Astrocyte (in vitro differentiated cells and primary cell): ENCODE measurements at places on chromosomes 4 and X. TPM values are rescaled to one million over a fixed set of nuclear protein-coding genes. Genes with fewer than 3 reads are reported as not detected.

DNA sequence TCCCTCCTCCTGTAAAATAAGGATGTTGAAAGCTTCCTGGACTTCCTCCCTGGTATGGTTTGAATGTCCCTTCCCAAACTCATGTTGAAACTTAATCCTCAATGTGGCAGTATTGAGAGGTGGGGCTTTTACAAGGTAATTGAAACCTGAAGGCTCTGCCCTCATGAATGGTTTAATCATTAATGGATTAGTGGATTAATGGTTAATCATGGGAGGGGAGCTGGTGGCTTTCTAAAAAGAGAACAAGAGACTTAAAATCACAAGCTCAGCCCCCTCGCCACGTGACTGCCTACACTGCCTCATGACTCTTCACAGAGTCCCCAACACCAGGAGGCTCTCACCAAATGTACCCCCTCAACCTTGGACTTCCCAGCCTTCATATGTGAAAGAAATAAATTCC, 124.6 kb upstream of the ANXA3 start:
- H3K27ac ChIP-seq: no peak overlapping the region
- no peak overlapping the region for H3K4me3 ChIP-seq
- no peaks in the 10 kb centered on the region for H3K36me3 ChIP-seq
- no peaks in the 10 kb centered on the region for H3K4me1 ChIP-seq
- DNase-seq: no peak

DNA sequence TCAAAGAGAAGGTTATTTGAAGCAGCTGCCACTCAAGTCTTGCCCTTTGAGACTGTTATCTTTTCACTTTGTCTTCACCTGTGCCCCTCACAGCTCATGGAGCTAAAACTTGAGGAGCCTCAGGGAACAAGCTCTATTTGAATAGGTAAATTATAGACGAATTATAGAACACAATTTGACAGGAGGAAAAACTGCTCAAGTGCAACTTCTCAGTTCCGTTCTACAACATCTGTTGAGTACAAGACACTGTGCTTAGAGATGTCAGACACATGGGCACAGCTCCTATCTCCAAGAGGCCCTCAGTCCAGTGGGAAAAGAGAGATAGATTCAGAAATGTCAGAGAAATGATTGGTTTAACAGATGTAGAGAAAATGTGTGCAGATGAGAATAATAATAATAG, 5.1 kb downstream of the PPP1R2C start:
- H3K27me3 ChIP-seq: no peaks in the 10 kb centered on the region
- H3K4me1 ChIP-seq: no peaks in the 10 kb centered on the region
- no peaks in the 10 kb centered on the region for H3K36me3 ChIP-seq
- DNase-seq: no peak

DNA sequence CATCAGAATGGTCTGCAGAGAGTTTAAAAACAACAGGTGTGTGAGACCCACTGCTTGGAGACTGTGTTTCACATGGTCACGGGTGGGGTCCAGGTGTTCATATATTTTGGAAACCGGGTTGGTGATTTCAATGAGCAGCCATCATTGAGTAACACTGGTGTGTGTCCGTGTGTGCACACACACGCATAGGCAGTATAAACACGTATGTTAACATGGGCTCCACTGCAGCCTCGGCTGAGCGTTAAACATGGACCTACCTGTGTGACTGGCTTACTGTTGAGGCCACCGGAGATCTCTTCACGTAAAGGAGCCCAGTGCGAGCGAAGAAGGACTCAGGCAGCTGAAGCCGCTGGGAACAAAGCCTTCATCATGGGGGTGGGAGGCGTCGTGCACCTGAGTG, 56.9 kb upstream of the TLR3 start:
- H3K27me3 ChIP-seq: peaks cover 1% of the 10 kb centered on the region
- H3K4me1 ChIP-seq: no peaks in the 10 kb centered on the region
- H3K27ac ChIP-seq: no peak overlapping the region
- no peaks in the 10 kb centered on the region for H3K36me3 ChIP-seq

GRCh38 chr4:155489271-155489670, 112.5 kb upstream of the MAP9 start:
- H3K27ac ChIP-seq: no peak overlapping the region
- H3K36me3 ChIP-seq: no peaks in the 10 kb centered on the region
- no peaks in the 10 kb centered on the region for H3K4me1 ChIP-seq

GRCh38 chr4:138192113-138192512, 50.0 kb downstream of the SLC7A11 start:
- DNase-seq: peak; percentile 44
- no peaks in the 10 kb centered on the region for H3K36me3 ChIP-seq
- no peak overlapping the region for H3K4me3 ChIP-seq
- no peaks in the 10 kb centered on the region for H3K27me3 ChIP-seq
- H3K27ac ChIP-seq: no peak overlapping the region

DNA sequence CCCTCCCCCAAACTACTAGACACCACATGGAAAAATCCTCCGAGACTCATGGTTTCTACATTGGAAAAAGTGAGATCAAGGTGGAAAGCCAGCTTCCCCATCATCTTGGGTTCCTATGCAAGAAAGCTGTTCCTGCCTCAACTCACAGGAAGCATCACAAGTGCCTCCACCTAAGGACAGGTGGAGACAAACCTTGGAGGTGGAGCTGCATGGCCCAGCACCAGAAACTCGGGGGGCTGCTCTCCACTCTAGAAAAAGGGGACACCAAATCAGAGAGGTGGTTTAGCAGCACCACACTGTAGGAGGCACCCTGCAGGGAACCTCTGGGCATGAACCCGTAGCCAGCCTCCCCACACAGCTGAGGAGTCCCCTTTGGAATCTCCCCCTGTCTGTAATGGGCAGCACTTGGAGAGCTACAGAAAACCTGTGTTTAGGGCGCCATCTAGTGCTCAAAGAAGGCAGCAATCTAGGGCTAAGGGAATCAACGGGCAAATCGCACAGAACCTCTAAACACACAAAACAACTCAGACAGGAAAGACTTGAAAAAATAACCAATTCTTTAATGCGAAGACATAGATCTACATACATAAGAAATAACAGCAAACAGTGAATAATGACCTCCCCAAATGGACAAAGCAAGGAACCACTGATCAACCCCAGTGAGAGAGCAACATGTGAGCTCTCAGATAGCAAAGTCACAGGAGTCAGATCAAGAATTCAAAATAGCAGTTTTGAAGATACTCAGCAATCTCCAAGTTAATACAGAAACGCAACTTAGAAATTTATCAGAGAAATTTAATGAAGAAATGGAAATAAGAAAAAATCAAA, 37.0 kb upstream of the ZBTB33 start:
- H3K4me1 ChIP-seq: no peaks in the 10 kb centered on the region
- no peaks in the 10 kb centered on the region for H3K36me3 ChIP-seq
- no peak overlapping the region for H3K27ac ChIP-seq
- H3K4me3 ChIP-seq: no peak overlapping the region
- peak; percentile 15 for DNase-seq

DNA sequence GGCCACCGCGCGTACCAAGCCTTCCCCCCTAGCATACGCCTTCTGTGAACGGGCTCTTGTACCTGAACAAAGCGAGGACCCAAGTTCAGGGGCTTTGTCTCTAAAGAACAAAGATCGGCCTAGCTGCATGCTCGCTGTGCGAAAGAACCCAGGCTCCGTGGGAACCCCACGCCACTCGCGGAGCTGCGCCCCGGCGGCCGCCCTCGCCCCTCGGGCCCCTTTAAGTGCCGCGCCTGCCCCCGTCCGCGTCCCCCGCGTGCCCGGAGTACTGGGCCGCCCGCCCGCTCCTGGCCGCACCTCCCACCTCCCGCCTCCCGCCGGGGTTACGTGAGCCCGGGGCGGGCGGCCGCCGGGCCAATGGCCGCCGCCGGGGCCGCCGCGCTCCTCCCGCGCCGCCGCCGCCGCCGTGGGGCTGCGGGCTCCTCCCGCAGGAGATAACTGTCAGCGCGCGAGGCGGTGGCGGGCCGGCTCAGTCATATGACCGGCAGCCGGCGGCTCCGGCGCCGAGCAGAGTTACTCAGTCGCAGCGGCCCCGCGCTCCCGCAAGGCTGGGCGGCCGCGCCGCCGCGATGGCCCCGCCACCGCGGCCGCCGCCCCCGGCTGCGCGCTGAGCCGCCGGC, at the start of gene FNIP2:
FNIP2 (plus strand) TSS at position 472 of the 620 bp plus-strand sequence. CDS start 187 bp downstream, outside the sequence.
- H3K27me3 ChIP-seq: no peaks in the 10 kb centered on the region
- H3K36me3 ChIP-seq: no peaks in the 10 kb centered on the region
- peaks cover 12% of the 10 kb centered on the region for H3K4me1 ChIP-seq
- H3K4me3 ChIP-seq: peak within 1 kb of the TSS; percentile 74

- H3K4me3 ChIP-seq: no peak overlapping the region
- no peaks in the 10 kb centered on the region for H3K36me3 ChIP-seq
- no peak overlapping the region for H3K27ac ChIP-seq
- no peaks in the 10 kb centered on the region for H3K4me1 ChIP-seq
- no peaks in the 10 kb centered on the region for H3K27me3 ChIP-seq
Measured at GRCh38 chr4:112418092-112418491, 97.9 kb downstream of the NEUROG2 start.

- H3K36me3 ChIP-seq: no peaks in the 10 kb centered on the region
- DNase-seq: peak; percentile 18
- no peak overlapping the region for H3K27ac ChIP-seq
- H3K27me3 ChIP-seq: no peaks in the 10 kb centered on the region
- H3K4me3 ChIP-seq: no peak overlapping the region
Measured at GRCh38 chr4:156109943-156110900, 156.6 kb upstream of the CTSO start.

DNA sequence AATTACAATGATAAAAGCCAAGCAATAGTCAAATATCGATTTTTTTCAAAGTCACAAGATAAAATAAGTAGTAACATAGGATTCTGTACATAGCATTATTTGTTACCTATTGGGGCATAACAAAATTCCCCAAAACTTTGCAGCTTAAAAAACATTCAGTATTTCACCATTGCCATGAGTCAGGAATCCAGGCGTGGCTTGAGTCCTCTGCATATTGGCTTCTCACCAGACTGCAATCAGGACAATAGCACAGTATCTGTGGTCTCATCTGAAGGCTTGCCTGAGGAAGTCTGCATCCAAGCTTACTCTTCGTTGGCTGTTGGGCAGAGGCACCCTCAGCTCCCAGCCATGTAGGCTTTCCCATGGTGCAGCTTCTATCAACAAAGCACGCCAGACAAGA, 6.2 kb upstream of the CTBP1 start:
- no peaks in the 10 kb centered on the region for H3K36me3 ChIP-seq
- H3K4me1 ChIP-seq: peaks cover under 1% of the 10 kb centered on the region
- no peaks in the 10 kb centered on the region for H3K27me3 ChIP-seq
- no peak overlapping the region for H3K4me3 ChIP-seq

- no peak overlapping the region for H3K4me3 ChIP-seq
- H3K36me3 ChIP-seq: no peaks in the 10 kb centered on the region
- no peak overlapping the region for H3K27ac ChIP-seq
- H3K27me3 ChIP-seq: no peaks in the 10 kb centered on the region
Measured at GRCh38 chrX:10112510-10112909, 44.3 kb upstream of the CLCN4 start.

DNA sequence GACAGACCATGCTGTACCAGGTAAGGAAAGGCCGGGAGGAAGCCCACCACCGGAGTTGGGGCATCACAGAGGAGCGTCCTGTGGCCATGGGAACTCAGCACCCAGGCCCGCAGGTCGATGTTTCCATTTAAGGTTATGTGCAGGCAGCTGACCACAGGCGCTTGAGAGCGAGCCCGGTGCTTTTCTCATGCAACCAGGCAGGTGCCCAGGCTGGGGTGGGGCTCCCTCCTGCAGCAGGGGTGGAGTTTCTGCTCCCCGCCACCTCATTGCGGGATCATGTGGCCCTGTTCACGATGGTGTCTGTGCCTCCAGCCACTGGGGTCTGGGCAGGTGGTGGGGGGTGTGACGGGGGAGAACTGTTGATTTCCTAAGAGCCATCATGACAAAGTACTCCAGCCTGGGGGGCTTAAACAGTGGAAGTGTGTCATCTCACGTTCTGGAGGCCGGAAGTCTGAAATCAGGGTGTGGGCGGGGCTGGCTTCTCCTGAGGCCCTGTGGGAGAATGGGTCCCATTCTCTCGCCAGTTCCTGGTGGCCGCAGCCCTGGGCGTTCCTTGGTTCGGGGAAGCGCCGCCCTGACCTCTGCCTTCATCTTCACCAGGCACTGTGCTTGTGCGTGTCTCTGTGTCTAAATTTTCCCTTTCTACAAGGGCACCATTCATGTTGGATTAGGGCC, 60.9 kb downstream of the CPZ start:
- no peak overlapping the region for H3K27ac ChIP-seq
- H3K27me3 ChIP-seq: peaks cover 10% of the 10 kb centered on the region
- H3K4me1 ChIP-seq: no peaks in the 10 kb centered on the region

DNA sequence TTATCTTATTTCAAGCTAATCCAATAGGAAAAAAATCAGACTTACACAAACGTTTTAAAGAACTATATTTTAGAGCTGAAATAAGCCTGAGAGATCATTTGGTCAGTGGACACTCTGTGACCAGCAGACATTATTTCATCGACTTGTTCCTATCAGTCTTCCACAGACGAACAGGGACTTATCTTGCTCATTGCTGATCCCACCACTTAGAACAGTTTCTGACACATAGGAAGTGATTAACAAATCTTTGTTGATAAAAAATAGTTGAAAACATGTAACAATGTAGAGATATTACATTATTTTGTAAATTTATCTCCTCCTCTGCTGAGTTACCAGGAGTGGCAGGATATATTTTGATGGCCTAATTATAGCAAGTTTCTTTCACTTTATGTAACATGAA, 65.8 kb downstream of the TAPT1 start:
- no peak for DNase-seq
- H3K36me3 ChIP-seq: peaks cover 6% of the 10 kb centered on the region
- no peak overlapping the region for H3K27ac ChIP-seq
- no peaks in the 10 kb centered on the region for H3K27me3 ChIP-seq
- no peaks in the 10 kb centered on the region for H3K4me1 ChIP-seq

- peaks cover 5% of the 10 kb centered on the region for H3K4me1 ChIP-seq
- no peak overlapping the region for H3K27ac ChIP-seq
- no peaks in the 10 kb centered on the region for H3K36me3 ChIP-seq
- no peak overlapping the region for H3K4me3 ChIP-seq
Measured at GRCh38 chr4:152164561-152164960, 371.3 kb downstream of the FBXW7 start.

GRCh38 chr4:115090483-115091075, 22.8 kb downstream of the NDST4 start:
- DNase-seq: no peak
- H3K36me3 ChIP-seq: no peaks in the 10 kb centered on the region
- H3K27ac ChIP-seq: no peak overlapping the region
- no peaks in the 10 kb centered on the region for H3K4me1 ChIP-seq

DNA sequence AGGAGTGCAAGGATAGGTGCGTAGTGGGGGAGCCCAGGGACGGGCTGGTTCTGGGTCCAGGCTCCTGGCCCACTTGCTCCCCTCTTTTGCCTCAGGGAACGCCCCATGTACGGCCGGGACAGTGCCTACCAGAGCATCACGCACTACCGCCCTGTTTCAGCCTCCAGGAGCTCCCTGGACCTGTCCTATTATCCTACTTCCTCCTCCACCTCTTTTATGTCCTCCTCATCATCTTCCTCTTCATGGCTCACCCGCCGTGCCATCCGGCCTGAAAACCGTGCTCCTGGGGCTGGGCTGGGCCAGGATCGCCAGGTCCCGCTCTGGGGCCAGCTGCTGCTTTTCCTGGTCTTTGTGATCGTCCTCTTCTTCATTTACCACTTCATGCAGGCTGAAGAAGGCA, 1.7 kb downstream of the EMD start:
- peaks cover 12% of the 10 kb centered on the region for H3K4me1 ChIP-seq
- no peak overlapping the region for H3K27ac ChIP-seq
- H3K36me3 ChIP-seq: no peaks in the 10 kb centered on the region
- peak overlapping the region; percentile 69 for H3K4me3 ChIP-seq
- H3K27me3 ChIP-seq: no peaks in the 10 kb centered on the region

Gene ARX
- total RNA-seq: not detected in 2 replicates

Gene TRIML1
- total RNA-seq: not detected in 2 replicates

Gene RASSF6
- total RNA-seq: 0.07 and 0.14 TPM in 2 replicates

Gene SULT1E1
- total RNA-seq: 0.34 TPM in 1 of 2 replicates, not detected in the other

Gene CLTRN
- 1.0 and 1.2 TPM in 2 replicates for total RNA-seq

Gene TACC3
- 10.2 and 15.0 TPM in 2 replicates for total RNA-seq

Gene AR
- 8.3 and 9.0 TPM in 2 replicates for total RNA-seq

Gene GPC4
- 71.9 and 86.4 TPM in 2 replicates for total RNA-seq

Gene PPBP
- total RNA-seq: not detected in 2 replicates

Gene CDX4
- not detected in 2 replicates for total RNA-seq

Gene EVC2
- total RNA-seq: 3.3 and 3.5 TPM in 2 replicates
